ENCODE measurements at places on chromosomes 16 and 17.

DNA sequence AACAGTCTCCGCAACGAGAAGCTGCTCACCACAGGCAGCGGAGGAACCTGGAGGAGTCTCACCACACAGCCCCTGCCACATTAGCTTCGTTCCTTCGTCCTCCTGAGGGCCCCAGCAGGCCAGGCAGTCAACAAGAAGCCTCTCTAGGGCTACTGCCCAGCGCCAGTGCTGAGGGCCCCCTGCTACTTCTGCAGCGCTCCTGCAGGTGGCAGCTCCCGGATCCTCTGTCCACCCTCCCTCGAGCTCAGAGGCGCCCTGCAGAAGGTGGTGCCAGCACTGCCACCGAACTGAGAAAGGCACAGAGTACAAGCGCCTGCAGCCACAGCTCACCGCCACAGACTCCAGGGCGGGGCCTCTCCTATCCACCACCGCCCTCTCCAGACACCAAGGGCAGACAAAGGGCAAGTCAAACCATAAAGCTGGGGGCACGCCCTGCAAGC lies 27.3 kb downstream of the KDM8 start:
- DNase-seq = no peak

DNA sequence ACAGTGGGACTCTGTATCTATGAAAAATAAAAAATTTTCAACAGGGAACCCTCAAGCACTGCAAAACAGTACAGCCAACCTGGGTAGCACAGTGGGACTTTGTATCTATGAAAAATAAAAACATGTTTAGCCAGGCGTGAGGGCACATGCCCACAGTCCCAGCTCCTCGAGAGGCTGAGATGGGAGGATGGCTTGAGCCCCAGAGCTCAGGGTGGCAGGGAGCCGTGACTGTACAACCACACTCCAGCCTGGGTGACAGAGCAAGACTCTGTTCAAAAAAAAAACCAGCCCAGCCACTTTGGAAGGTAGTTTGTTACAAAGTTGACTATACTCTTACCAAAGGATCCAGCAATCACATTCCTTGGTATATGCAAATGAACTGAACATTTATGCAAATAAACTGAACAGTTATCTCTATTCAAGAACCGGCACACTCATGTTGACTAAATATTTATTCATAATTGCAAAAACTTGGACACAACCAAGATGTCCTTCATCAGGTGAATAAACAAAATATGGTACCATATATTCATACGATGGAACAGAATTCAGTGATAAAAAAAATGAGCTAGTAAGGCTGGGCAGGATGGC lies 5.2 kb downstream of the RPH3AL start:
- DNase-seq = no peak

- DNase-seq = peak; percentile 86
Measured at GRCh38 chr16:57134982-57135381, 42.6 kb downstream of the CPNE2 start.

GRCh38 chr17:66522591-66523272 lies 220.3 kb downstream of the PRKCA start:
- no peak for DNase-seq

DNA sequence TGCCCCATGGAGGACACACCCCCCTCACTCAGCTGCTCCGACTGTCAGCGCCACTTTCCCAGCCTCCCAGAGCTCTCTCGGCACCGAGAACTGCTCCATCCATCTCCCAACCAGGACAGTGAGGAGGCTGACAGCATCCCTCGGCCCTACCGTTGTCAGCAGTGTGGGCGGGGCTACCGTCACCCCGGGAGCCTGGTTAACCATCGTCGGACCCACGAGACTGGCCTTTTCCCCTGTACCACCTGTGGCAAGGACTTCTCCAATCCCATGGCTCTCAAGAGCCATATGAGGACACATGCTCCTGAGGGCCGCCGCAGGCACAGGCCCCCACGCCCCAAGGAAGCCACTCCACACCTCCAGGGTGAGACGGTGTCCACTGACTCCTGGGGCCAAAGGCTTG lies 2.1 kb downstream of the ZNF646 start:
- DNase-seq = no peak

DNA sequence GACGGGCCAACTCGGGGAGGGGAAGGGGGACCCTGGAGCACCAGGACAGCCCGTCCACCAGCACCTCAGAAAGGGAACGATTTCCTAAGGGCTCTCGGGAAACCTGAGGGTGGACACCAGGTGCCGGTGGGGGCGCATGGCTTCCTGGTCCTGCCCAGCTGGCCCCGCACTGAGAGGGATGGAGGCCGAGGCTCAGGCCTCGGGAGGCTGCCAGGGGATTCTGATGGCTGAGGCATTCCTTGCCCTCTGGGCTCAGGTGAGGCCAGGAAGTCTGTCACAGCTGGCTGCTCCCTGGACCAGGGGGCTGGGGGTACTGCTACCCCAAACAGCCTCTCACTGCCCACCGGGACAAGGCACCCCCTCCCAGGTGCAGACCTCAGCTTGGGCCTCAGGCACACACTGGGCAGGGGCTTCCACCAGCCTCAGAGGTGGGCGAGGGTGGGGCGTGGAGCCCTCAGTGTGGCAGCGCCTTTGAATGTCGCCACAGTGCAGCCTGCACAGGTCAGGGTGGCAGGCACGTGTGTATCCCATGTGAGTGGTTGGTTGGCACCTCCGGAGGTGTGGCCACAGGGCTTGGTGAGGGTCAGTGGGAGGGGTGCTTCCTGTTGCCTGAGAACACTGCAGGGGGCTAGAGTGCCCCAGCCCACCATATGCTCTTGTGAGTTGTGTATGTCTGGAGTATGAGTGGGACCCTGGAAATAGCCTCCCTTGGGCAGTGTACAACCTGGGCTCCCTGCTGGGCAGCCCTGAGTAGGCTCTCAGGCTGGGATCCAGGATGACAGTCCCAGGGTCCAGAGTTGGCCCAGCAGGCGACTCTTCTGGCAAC lies 3.9 kb upstream of the FSCN2 start:
- no peak for DNase-seq

GRCh38 chr17:31433811-31434726 lies 42.6 kb downstream of the RAB11FIP4 start:
- DNase-seq = no peak

- DNase-seq = peak; percentile 35
Measured at GRCh38 chr17:43169561-43170139, 1.4 kb upstream of the NBR1 start.

- DNase-seq = peak; percentile 99
Measured at GRCh38 chr17:62750631-62751051, 57.5 kb downstream of the MARCHF10 start.

- DNase-seq = peak; percentile 31
Measured at GRCh38 chr17:29642171-29642611, 19.5 kb upstream of the CORO6 start.

DNA sequence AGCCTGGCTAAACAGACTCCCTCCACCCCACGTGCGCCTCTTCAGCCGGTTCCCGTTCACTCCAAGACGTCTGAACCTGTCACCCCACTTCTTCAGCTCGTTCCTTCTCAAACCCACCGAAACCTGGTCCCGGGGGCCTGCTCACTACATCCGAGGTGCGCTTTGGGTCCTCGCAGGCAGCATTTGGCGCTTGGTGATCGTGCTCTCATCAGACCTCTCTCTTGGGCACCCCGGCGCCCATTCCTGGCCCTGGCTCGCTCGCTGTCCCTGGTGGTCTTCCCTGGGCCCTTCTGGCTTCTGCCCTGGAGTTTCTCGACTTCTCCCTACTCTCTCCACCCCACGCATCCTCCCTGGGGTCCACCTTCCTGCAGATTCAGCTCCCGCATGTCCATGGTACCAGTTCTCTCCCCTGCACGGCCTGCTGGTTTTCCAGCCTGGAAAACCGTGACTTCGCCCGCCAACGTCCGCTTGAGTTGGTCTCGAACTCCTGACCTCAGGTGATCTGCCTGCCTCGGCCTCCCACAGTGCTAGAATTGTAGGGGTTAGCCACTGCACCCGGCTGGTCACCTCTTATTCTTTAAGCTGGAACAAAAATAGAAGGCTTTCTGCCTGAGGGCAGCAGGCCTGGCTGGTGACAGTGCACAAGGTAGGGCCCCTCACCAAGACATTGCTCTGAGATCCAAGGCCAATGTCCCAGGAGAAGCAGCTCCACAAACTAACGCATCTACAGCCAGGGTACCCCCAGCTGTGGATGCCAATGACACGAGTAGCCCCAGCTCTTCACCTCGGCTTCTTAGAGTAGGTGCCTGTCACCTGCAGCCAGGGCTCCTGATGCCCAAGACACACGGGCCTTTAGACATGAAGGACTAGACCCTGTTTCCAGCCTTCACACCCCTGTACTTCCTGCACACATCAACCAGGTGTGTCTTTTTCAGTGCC lies 1.1 kb upstream of the MEAK7 start:
- DNase-seq = no peak
